ENCODE measurements at places on chromosomes 7 and 10. TPM values are rescaled to one million over a fixed set of nuclear protein-coding genes. Genes with fewer than 3 reads are reported as not detected.

GRCh38 chr7:1611708-1612241 is 41.9 kb upstream of the PSMG3 start:
- DNase-seq, result peak; percentile 100

DNA sequence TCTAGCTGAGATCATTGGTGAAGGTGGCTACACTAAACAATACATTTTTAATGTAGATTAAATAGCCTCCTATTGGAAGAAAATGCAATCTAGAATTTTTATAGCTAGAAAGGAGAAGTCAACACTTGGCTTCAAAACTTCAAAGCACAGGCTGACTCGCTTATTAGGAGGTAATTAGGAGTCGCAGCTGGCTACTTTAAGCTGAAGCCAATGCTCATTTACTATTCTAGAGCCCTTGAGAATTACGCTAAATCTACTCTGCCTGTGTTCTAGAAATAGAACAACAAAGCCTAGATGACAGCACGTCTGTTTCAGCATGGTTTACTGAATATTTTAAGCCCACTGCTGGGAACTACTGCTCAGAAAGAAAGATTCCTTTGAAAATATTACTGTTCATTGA is 101.6 kb upstream of the EEPD1 start:
- DNase-seq, result no peak

The NXPH1 gene
- total RNA-seq, result not detected

The CALCR gene
- 0.98 TPM for total RNA-seq

DNA sequence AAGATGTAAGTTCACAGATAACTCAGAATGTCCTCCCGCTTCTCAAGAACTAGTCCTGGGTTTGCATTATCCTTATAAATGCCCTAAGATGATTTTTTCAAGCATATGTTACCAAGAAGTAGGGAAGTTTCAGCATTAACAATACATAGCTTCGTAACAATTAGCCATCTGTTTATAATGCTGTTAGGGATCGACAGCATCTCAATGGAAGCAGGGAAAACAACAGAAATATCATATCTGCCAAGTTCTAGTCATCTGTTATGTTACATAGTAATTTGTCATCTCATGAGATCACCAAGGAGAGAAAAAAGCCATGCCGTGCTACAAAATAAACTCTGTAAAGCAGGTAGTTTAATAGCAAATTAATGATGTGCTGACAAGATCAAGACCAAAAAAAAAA is 731.5 kb upstream of the C7orf33 start:
- no peak for DNase-seq

DNA sequence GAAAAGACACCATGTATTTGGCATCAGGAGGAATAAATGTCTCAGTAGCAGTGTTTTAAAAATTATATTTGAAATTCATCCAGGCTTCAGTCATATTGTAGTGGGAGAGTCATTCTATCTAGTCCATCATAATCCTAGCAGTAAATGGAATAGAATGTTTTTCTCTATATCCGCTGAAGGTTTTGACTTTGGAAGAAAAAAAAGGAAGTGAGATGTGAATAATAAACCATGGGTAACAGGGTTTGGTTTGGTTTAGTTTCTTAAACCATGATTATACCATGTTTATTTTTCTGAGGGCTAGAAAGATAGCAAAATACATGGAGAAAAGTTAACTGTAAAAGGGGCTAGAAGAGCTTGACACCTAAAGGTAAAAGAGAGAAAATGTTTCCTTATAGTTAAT is 16.4 kb upstream of the BPGM start:
- no peak for DNase-seq

The FRMPD2 gene
- total RNA-seq, result not detected

The RAMP3 gene
- total RNA-seq, result not detected

The BET1 gene
- 62.2 TPM for total RNA-seq

DNA sequence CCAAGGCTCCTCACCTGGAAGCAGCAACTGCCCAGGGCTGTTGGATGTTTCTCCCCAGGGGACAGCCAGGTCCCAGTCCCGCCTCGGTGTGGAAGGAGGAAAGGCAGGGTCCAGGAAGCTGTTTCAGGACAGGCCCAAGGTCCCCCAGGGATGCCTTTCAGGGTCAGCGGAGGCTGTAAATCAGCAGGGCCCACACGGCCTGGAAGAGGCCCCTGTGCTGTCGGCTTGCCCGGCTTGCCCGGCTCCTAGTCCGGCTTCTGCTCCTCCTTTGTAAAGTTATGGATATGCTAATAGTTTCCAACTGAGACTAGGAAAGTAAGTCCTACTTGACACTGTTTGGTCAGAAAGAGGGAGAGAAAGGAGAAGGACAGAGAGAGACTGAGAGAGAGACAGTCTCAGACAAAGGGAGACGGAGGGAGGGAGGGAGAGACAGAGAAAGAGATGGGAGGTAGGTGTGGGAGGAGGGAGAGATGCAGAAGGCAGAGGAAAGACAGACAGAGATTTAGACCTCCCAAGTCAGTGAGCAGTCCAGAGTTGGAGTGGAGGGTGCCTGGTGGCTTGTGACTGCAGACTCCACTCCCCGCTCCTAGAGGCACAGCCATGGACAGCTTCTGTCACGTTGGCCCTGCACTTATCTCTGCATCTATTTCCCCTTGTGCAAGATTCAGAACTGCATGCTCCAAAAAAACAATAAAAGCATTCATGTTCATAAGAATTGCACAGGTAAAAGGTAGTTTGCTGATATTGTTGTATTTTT is 10.5 kb downstream of the IKZF1 start:
- no peak for DNase-seq

- no peak for DNase-seq
Observed at GRCh38 chr7:21076574-21076973, 289.9 kb upstream of the SP8 start.

- no peak for DNase-seq
Observed at GRCh38 chr7:1096156-1097119, 8.5 kb downstream of the GPER1 start.

GRCh38 chr10:127911218-127911866 is 4.4 kb downstream of the PTPRE start:
- no peak for DNase-seq

The PBLD gene
- total RNA-seq, result 9.2 TPM

The AHR gene
- not detected for total RNA-seq
